ENCODE measurements at places on chromosomes 4 and X.

DNA sequence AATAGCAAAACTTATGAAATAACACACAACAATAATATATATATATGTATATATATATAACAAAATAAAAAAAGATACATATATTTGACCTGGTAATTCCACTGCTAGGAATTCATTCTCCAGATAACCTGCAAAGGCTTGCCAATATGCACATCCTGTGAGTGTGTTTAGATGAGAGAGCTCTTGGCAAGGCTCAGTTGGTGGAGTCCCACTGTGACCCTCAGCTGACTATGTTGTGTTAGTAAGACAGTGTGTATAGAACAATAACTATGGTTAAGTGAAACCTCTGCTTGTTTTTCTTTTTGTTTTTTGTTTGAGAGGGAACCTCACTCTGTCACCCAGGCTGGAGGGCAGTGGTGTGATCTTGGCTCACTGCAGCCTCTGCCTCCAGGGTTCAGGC is 39.5 kb upstream of the RBMX start:
- DNase-seq = no peak

GRCh38 chrX:30822764-30823163 is 66.3 kb downstream of the TAB3 start:
- no peak for DNase-seq

DNA sequence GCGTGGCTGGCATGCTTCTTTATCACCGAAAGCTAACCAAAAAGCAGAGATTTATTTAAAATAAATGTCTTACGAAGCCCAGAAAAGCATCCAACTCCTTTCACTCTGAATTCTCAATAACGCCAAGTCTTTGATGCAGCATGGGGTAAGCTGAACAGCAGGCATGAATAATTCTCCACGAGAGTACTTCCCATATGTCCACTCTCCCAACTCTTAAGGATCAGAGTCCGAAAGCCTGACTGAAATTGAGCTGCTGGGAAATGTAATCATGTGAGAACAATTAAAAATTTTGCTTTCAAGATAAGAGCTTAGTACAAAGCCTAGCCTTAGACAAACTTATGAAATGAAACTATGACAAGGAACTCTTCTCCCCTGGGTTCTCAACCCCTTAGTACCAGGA is 7.5 kb upstream of the SLC39A8 start:
- DNase-seq = no peak

DNA sequence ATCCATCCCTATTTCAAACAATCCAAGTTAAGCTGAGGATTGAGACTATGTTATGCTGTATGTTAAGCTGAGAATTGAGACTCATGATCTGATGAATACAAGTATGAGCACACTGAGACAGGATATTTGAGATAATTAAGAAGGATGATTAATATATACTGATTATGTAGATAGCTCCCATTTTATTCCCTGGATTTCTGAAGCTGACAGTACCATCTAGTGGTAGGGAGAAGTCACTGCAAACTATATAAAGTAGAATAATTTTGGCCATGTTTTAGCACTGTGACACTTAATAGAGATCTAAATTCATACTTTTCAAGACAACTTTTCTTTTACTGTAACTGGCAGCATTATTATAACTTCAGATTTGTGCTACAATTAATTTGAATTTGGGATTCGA is 63.8 kb upstream of the HPRT1 start:
- DNase-seq = peak; percentile 23

- no peak for DNase-seq
Measured at GRCh38 chr4:162682651-162683050, 484.0 kb downstream of the NAF1 start.

GRCh38 chr4:136699905-136700304 is 832.4 kb downstream of the PCDH18 start:
- DNase-seq = no peak

- DNase-seq = no peak
Measured at GRCh38 chr4:178414881-178415446, 972.7 kb upstream of the AGA start.
